ENCODE measurements at places on chromosomes 16 and 17.

DNA sequence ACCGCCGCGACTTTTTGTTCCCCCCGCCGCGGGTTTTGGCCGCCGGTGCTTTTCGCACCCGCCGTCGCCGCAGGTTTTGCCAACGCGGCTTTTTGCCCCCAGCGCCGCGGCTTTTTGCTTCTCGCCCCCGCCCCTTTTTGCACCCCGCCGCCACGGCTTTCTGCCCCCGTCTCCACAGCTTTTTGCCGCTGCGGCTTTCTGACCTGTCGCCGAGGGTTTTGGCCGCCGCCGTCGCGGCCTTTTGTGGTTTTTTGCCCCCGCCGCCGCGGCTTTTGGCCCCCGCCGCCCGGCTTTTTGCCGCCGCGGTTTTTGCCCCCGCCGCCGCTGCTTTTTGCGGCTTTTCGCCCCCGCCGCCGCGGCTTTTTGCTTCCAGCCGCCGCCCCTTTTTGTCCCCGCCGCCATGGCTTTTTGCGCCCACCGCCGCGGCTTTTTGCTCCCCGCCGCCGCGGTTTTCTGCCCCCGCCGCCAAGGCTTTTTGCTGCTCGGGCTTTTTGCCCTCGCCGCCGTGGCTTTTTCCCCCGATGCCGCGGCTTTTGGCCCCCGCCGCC lies 151.1 kb downstream of the KCNJ18 start:
- DNase-seq, result no peak

DNA sequence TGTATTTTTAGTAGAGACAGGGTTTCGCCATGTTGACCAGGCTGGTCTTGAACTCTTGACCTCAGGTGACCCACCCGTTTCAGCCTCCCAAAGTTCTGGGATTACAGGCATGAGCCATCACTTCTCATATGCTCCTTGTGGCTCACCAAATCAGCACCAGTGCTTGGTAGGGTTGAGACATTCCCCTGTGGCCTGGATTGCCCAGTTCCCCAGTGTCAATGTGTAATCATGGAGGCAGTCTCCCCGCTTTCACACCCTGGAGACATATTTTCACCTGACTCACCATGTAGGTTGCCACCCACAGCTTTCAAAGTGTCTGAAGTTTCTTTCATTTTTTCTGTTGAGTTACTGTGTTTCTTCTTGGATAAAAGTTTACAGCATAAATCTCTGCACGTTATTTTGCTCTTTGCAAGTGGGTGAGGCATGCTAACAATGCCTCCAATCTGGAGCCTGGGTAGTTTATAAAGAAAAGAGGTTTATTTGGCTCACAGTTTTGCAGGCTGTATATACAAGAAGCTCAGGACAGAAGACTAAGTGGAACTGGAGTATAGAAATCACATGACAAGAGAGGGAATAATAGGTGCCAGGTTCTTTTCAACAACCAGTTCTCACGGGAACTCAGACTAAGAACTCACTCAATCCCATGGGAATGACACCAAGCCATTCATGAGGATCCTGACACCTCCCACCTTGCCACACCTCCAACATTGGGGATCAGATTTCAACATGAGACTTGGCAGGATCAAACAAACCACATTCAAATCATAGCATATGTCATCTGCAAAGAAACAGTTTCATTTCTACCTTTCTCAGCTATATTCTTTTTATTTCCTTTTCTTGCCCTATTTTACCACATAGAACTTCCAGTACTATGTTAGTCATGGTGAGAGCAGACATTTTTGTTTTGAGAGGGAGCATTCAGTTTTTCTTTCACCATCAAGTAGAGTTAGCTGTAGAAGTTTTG lies 113.2 kb downstream of the PHKB start:
- no peak for DNase-seq

DNA sequence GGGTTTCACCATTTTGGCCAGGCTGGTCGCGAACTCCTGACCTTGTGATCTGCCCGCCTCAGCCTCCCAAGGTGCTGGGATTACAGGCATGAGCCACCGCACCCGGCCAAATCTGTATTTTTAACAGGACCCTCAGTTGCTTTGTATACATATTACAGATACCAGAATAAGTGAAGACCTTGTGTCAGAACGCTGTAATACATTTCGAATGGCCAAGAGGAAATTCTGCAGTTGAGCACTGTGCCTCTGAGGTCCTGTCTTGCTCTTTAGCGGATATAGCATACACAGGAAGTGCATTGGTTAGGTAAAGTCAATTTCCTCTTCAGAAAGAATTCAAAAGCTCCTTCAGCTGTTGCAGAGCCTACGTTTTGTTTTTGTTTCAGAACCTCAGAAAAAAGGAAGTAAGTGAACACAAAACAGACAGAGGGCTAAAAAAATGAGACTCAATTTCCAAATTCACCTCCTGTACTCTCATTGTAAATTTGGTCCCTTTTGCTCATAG lies 15.7 kb downstream of the CRLF3 start:
- DNase-seq, result no peak

GRCh38 chr17:80132906-80133625 lies 13.9 kb downstream of the EIF4A3 start:
- no peak for DNase-seq

DNA sequence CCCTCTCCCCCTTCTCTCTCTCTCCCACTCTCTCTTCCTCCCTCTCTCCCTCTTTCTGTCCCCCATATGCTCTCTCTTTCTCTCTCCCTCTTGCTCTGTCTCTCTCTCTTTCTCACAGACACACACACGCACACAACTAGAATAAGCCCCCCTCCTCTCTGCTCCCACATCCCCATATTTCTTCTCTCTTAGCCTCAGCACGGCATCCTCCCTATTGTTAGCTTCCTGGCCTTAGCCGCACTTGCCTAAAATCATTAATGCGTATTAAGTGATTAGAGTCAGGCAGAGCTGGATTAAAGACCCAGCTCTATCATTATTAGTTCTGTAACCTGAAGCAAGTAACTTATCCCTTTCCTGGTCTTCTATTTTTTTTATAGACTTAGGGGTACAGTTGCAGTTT lies 319.0 kb upstream of the C16orf82 start:
- DNase-seq, result no peak

DNA sequence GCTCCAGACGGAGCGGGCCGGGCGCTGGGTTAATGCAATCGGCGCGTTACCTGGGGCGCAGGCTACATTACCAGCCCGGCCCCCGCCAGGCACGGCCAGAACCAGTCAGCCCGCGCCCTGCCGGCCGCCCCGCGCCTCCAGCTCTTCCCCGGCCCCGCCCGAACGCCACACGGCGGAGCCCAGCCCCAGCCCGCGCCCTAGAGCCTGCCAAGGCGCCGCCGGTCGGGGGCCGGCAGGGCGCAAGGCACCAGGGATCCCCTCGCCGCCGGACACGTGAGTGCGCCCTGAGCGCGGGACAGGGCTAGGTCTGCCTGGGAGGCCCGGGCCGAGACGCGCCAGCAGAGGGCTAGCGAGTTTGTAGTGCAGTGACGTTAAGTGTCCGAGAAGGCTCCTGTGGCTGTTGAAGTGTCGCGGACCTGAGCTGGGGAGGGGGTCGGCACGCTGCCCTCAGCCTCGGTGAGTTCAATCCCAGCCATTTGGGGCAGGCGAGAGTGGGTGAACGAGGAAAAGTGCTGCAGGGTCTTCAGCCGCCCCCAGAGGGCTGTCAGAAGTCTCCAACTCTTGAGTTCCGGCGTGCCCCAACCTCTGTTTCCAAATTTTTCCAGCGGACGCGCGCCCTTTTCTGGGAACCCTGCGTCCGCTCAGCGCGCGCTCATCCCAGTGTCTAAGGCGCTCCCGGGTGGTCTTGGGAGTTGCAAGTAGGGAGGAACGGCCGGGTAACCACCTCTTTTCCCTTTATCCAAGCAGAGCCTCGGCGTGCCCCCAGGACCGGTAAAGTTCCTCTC lies at the start of gene SLC6A2:
SLC6A2 (plus strand) TSS at position 92 of the 785 bp plus-strand sequence. CDS start 707 bp downstream, outside the sequence.
- no peak for DNase-seq

GRCh38 chr16:88790312-88791211 lies 5.5 kb upstream of the PIEZO1 start:
- DNase-seq, result peak; percentile 28

- no peak for DNase-seq
Observed at GRCh38 chr17:70609566-70609965, 440.2 kb downstream of the KCNJ2 start.

DNA sequence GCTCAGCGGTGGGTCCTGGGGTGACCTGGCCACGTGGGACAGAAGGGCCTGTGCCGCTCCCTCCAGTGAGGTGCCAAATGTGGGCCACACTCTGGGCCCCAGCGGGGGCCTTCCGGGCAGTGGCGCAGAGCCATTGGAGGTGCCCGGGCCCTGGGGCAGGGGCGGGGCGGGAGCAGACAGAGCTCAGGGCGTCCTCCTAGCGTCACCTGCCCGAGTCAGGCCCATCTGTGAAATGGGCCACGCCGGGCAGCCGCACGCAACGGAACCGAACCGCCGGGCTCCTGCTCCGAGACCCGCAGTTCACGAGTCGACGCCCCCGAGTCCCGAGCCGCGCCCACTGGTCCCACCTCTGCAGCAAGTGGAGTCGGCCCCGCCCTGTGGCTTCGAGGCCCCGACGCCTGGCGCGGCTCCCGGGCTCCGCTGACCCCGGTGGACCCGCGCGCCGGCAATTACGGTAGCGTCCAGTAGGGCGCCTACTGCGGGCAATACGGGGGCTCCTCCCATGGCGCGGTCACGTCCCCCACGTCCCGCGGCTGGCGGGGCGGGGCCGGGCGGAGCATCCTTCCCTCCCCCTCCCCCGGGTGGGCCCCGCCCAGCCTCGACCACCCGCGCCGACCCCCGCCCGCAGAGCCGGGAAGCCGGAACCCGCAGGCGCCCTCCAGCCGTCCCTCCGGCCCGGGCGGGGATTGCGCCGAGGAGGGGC lies 1.9 kb downstream of the SLC16A3 start:
- DNase-seq, result peak; percentile 43

DNA sequence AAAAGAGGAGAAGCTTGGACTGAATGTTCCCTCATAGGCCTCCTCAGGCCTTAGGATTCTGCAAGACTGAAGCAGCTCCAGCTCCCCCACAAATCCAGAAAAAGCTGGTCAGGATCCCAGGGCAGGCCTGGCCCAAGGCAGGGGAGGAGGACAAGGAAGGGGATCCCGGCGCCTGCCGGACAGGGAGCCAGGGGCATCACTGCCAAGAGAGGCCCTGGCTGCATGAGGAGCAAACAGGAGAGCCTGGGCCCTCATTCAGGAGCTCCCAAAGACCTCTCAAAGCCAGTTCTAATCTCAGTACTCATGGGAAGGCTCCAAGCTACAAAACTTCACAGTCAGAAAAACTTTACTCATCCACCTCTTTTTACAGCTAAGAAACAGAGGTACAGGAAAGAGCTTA lies 67.3 kb downstream of the ZNF423 start:
- no peak for DNase-seq

- DNase-seq, result no peak
Observed at GRCh38 chr16:50836121-50836621, 94.3 kb downstream of the CYLD start.

GRCh38 chr16:52561910-52562741 lies 15.2 kb upstream of the TOX3 start:
- no peak for DNase-seq

GRCh38 chr16:88170528-88170991 lies 212.2 kb upstream of the ZNF469 start:
- no peak for DNase-seq

DNA sequence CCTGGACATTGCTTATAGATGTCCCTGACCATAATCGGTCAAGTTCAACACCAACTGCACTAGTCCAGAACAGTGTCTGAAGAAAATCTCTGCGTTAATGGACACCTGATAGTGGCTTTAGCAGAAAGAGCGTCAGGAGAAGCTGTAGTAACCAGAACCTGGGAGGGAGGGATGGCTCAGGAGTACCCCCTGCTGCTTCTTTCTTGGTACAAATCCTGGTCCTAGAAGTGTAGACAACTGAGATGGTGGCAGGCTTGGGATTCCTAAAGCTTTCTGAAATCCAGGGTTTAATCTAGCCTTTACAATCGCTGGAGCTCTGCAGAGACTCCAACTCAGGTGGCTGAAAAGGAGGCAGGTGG lies 5.4 kb downstream of the MAP3K14 start:
- no peak for DNase-seq

GRCh38 chr16:53626161-53626560 lies 77.5 kb downstream of the RPGRIP1L start:
- DNase-seq, result no peak

Data from activated naive CD4-positive, alpha-beta T cell (primary cell).